ENCODE measurements at places on chromosomes 4 and X.

DNA sequence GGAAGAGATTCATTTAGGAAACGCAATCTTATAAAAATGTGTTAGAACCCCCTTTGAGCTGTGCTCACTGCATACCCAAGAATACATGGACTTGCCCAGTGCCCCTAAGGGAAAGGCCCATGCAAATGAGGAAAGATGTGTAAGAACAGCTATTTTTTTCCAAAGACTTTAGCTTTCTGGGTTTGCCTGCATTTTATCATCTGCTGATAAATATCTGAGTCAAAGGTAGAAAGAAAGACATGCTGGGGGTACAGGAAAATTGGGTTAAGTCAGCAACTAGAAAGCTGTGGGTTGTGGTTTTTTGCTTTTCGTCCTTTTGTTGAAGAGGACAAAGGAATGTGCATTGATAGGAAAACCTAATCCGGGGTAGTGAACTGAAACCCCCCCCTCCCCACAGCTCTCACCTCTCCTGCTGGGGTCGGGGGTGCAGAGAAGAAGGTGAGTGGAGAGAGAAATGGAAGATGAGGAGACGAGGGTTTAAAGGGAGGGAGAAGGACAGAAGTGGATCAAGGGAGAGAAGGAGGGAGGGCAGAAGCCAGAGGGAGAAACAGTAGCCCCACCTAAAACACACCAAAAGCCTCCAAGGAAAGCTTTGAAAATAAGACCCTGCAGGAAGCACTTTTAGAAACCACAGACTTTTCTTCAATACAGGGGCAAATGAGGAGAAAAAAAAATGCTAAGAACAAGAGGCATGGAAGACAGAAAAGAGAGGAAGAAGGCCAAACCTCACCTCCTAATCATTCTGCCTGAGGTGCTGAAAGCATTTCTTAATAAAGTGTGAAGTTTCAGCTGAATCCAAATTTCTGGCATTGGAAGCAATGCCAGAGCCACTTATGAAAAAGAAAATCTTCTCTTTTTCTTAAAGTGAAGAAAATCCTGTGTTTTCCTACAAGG lies 49.3 kb downstream of the KDR start:
- no peak for DNase-seq

DNA sequence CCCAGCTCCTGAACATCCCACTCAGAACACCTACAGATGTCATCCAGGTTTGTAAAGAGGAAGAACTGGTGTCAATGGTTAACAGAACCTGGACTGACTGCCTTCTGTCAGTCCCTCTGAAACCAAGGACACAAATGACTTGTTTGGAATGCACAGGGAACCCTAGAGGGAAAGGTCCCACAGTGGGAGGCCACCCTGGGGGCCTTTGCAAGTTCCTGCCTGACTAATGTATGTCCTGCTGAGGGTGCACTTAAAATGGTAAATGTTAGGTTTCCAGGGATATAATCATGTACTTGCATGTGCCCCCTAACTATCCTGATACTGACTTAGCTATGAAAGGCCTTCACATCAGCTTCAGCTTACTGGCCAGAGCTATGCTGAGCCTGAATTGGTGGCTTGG lies 15.0 kb upstream of the XAGE2 start:
- DNase-seq, result no peak

DNA sequence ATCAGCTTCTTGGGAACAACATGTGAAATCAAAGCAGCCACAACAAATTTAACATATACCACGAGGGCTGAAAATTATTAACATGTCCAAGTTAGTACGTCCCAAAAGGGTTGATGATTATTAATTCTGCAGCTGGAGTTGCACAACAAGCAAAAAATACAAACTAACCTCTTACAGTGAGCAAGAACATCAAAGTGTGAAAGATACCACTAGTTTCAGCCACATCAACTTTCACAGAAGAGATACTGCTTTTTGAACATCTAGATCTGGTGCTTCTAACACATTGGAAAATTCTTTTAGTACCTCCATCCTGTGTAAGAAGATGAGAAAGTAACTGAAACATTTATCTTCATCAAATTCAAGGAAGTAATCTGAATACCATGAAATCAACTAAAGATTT lies 334.1 kb downstream of the PCDH7 start:
- no peak for DNase-seq

DNA sequence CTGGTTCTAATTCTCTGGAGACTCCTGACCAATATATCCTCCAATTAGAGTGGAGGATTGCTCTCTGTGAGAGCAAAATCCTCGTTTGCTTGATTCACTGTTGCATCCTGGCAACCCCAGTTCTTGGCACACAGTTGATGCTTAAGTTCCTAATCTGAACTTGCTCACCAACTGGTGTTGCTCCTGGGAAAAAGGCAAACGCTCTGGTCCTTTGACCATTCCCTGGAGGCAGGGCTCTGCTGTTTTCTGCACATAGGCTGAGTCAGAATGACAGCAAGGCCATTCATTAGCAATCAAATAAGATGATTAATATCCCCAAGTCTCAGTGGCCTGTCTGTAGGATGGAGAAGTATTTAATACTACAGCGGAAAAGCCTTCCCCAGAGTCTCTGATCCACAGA lies 172.7 kb upstream of the TBC1D9 start:
- DNase-seq, result no peak
